ENCODE measurements at places on chromosomes 6 and 20.

DNA sequence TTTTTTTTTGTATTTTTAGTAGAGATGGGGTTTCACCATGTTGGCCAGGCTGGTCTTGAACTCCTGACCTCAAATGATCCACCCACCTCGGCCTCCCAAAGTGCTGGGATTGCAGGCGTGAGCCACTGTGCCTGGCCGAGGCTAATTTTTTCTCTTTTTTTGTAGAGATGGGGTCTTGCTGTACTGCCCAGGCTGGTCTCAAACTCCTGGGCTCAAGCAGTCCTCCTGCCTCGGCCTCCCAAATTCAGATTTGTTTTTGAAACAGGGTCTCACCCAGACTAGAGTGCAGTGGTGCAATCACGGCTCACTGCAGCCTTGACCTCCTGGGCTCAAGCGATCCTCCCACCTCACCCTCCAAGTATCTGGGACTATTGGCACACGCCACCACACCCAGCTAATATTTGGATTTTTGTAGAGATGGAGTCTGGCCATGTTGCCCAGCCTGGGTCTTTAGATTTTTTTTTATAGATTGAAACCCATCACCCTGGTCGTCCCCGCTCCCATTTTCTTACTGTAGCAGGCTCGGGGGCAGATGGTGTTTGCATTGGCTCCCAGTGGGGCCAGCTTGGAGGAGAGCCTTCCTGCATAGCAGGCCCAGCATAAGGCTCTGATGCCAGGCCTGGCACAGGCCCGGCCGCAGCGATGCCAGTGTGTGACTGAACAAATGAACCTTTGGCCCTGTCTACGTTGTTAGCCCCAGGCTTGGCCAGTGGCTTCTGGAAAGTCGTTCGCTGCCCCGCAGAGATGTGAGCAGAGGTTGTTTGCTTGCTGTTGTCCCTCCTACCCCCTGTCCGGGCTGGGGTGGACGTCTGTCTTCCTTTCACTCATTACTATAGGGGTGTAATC is 4.3 kb upstream of the MTG2 start:
- H3K4me3 ChIP-seq, result no peak overlapping the region
- H3K4me1 ChIP-seq, result peaks cover 2% of the 10 kb centered on the region
- peaks cover 25% of the 10 kb centered on the region for H3K36me3 ChIP-seq
- no peak overlapping the region for H3K27ac ChIP-seq

- peaks cover 8% of the 10 kb centered on the region for H3K36me3 ChIP-seq
- peak overlapping the region; percentile 61 for H3K27ac ChIP-seq
- H3K27me3 ChIP-seq, result no peaks in the 10 kb centered on the region
- DNase-seq, result peak; percentile 23
These were observed 995 bp downstream of the ZFP64 start for GRCh38 chr20:52190437-52191131.

DNA sequence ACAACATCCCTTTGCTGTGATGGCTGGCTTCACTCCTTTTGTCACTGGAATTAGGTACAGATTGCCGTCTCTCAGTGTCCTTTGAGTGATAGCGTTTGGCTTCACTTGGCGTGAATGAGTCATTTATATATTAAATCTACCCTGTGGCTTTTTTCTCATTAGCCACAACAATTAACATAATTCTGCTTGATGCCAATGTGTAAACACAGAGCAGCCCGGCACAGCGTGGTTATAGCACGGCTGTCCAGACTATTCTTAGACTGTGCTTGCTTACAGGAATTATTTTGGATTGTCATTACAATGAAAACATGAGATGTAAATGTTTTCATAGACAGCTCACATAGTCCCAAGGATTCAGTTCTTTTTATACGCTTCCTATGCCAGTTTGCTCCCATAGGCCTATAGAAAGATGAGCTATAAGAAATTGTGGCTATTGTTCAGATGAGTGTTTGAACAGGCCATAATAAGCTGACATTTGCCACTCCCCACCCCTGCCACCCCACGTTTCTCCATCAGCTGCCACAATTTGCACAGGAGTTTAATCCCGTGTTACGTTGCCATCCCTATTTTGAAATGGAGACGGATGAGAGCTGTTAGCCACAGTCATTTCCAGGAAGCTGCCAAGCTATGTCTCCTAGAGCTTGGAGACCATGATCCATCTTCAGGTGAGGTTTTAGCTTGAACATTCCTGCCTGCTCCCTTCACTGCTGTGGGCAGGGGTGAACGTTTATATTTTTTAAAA is 65.9 kb downstream of the PPP1R14C start:
- no peaks in the 10 kb centered on the region for H3K27me3 ChIP-seq
- no peaks in the 10 kb centered on the region for H3K4me1 ChIP-seq
- no peak overlapping the region for H3K4me3 ChIP-seq
- no peaks in the 10 kb centered on the region for H3K36me3 ChIP-seq

DNA sequence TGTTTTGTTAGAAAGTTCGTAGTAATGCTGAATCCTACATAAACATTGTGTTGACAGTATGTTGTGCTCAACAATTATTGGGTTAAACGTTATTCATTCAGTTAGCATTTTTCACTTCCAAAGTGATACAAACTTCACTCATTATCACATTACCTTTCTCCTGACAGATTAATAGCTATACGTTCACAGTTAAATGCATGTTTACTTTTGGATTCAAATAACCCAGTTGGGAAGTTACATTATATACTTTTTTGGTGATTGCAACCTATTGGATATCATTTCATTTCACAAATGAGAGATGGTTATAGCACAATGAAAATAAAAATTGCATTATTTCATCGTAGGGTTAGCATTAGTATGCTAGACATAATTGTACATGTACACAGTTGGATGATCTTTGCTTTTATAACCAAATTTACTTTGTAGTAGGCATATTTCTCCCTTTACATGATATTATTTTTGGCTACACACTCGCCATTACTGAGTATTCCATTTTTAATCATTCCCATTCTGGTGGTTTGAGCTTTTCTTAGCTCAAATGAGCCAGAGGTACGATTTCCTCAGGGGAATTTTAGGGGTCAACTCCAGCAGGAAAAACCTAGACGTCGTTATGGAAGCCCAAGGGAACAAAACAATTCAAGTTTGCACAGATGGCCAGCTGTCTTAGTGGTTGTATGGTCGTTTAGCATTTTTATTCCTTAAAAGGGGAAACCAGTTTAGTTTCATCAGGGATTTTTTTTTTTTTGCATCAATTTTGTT is 2.1 kb upstream of the HIVEP1 start:
- peak overlapping the region; percentile 80 for H3K4me3 ChIP-seq
- no peaks in the 10 kb centered on the region for H3K36me3 ChIP-seq
- no peak for DNase-seq
- peaks cover 26% of the 10 kb centered on the region for H3K4me1 ChIP-seq
- peaks cover 2% of the 10 kb centered on the region for H3K27me3 ChIP-seq

DNA sequence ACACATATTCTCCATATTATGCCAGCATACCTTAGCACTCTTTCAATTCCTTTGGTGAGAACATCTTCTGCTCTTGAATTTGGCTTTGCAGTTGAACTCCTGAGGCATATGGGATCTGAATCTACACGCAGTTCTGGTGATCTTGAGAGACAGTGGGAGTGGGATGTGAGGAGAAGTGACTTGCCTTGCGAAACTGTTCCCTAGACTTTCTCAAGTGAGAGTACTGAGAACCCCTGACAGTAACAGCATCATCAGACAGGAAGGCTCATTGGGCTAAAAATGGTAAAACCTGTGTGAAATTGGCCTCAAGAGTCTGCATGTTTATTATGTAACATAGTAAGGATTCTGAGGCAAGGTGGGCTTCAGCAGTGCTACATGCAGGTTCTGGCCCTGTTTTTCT is 49.1 kb upstream of the CEP85L start:
- no peaks in the 10 kb centered on the region for H3K27me3 ChIP-seq
- H3K36me3 ChIP-seq, result peaks cover 46% of the 10 kb centered on the region
- no peak overlapping the region for H3K4me3 ChIP-seq
- no peak overlapping the region for H3K27ac ChIP-seq
- H3K4me1 ChIP-seq, result peaks cover 13% of the 10 kb centered on the region

DNA sequence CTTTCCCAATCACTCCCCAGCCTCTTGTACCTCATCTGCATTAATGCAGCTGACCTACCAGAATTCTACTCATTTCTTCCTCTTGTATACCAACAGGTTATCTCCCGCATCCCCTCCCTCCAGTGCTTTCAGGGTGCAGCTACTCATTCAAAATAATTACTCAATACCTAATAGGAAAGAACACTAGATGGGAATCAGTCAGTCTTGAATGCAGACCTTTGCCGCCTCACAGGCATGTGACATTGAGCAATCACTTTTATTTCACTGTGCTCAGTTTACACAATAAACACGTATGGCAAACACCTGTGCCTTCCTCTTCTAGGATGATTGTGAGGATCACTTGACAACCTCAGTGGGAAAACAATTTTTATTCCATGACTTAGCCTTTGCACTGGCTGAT is 13.3 kb downstream of the ZSCAN31 start:
- H3K4me3 ChIP-seq, result no peak overlapping the region
- peaks cover 3% of the 10 kb centered on the region for H3K36me3 ChIP-seq
- no peaks in the 10 kb centered on the region for H3K27me3 ChIP-seq
- no peaks in the 10 kb centered on the region for H3K4me1 ChIP-seq

GRCh38 chr20:826695-827323 is 6.7 kb upstream of the FAM110A start:
- DNase-seq, result no peak
- no peak overlapping the region for H3K27ac ChIP-seq
- H3K27me3 ChIP-seq, result no peaks in the 10 kb centered on the region
- no peak overlapping the region for H3K4me3 ChIP-seq
- H3K4me1 ChIP-seq, result no peaks in the 10 kb centered on the region

DNA sequence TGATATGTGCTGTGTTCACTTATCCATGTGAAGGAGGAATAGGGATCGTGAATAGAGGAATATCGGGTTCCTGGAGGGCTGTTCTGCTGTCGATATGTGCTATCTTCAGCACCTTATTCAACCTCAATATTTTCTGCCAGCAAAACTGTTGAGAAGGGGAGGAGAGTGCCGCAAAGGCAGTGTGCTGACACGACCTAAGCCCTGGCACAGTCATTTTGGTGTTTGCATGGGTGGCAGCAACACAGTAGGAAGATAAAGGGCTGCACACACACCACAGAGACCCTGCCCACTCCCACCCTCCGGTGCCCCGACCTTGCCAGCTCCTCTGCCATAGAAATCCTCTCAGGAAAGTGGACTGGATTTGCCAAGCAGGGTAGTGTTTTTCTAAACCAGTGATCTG is 47.0 kb downstream of the ZDHHC14 start:
- no peaks in the 10 kb centered on the region for H3K4me1 ChIP-seq
- H3K27ac ChIP-seq, result no peak overlapping the region
- no peak for DNase-seq
- no peaks in the 10 kb centered on the region for H3K36me3 ChIP-seq
- no peak overlapping the region for H3K4me3 ChIP-seq
- H3K27me3 ChIP-seq, result no peaks in the 10 kb centered on the region

DNA sequence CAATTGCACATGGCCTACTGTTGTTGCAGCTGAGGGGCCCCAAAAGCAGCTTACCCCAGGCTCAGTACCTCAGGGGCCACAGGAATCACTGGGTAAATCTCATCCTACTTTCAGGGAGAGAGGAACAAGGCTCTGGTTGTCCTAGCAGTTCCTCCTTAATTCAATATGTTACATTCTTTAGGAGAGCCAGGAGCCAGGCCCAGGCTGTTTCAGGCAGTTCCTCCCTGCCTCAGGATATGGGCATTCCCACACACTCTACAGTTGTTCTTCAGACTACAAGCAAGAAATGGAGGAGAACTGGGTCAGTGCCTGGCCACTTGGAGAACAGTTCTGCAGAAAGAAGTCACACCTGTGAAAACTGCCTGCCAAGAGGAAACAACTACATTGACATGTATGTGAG is 9.6 kb upstream of the BTN3A2 start:
- no peaks in the 10 kb centered on the region for H3K36me3 ChIP-seq
- H3K4me3 ChIP-seq, result no peak overlapping the region
- no peaks in the 10 kb centered on the region for H3K27me3 ChIP-seq
- H3K27ac ChIP-seq, result no peak overlapping the region
- peaks cover 5% of the 10 kb centered on the region for H3K4me1 ChIP-seq
- no peak for DNase-seq

GRCh38 chr6:106608080-106608668 is 21.1 kb downstream of the RTN4IP1 start:
- H3K27ac ChIP-seq, result no peak overlapping the region
- H3K4me1 ChIP-seq, result no peaks in the 10 kb centered on the region
- H3K36me3 ChIP-seq, result no peaks in the 10 kb centered on the region
- H3K27me3 ChIP-seq, result no peaks in the 10 kb centered on the region
- no peak overlapping the region for H3K4me3 ChIP-seq

Data from thymus (tissue), 14 donors.